ENCODE measurements at places on chromosomes 11 and 22.
A peak's percentile ranks its signal among the peaks of the same experiment; 100 is the strongest.

- no peak for DNase-seq
- no peaks in the 10 kb centered on the region for H3K36me3 ChIP-seq
- H3K4me1 ChIP-seq: no peaks in the 10 kb centered on the region
Observed at GRCh38 chr22:49713003-49713402, 114.7 kb downstream of the BRD1 start.

DNA sequence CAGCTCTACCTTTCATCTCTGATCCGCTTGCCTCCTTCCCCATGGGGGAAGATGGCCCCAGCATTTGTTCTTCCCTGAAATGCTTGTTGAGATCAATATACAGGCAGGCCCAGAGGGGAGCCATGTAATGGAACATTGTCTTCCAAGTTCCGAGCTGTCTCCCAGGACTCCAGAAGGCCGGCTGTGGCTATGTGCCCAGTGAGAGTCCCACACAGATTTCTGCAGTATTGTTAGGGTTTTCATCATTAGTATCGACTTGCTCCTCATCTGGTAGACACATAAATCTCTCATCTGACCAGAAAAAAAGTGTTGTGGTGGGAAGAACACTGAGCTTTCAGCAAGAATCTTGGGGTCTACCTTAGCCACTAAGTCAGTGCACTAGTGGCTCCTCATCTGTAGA lies 163.4 kb downstream of the TRIM29 start:
- H3K4me3 ChIP-seq: no peak overlapping the region
- no peak for DNase-seq
- no peaks in the 10 kb centered on the region for H3K4me1 ChIP-seq
- peaks cover 7% of the 10 kb centered on the region for H3K27me3 ChIP-seq
- no peak overlapping the region for H3K27ac ChIP-seq
- H3K36me3 ChIP-seq: no peaks in the 10 kb centered on the region

GRCh38 chr22:39463931-39464390 lies 7.1 kb downstream of the MGAT3 start:
- no peak for DNase-seq
- no peak overlapping the region for H3K27ac ChIP-seq
- H3K4me1 ChIP-seq: no peaks in the 10 kb centered on the region
- H3K4me3 ChIP-seq: no peak overlapping the region

GRCh38 chr11:114059984-114060391 lies 477 bp downstream of the ZBTB16 start:
- peak; percentile 26 for DNase-seq
- no peaks in the 10 kb centered on the region for H3K36me3 ChIP-seq
- H3K27ac ChIP-seq: no peak overlapping the region
- H3K4me3 ChIP-seq: peak overlapping the region; percentile 82

GRCh38 chr11:106381895-106382294 lies 304.4 kb downstream of the AASDHPPT start:
- no peak overlapping the region for H3K27ac ChIP-seq
- DNase-seq: no peak
- no peaks in the 10 kb centered on the region for H3K27me3 ChIP-seq
- no peaks in the 10 kb centered on the region for H3K4me1 ChIP-seq
- no peak overlapping the region for H3K4me3 ChIP-seq
- H3K36me3 ChIP-seq: no peaks in the 10 kb centered on the region

DNA sequence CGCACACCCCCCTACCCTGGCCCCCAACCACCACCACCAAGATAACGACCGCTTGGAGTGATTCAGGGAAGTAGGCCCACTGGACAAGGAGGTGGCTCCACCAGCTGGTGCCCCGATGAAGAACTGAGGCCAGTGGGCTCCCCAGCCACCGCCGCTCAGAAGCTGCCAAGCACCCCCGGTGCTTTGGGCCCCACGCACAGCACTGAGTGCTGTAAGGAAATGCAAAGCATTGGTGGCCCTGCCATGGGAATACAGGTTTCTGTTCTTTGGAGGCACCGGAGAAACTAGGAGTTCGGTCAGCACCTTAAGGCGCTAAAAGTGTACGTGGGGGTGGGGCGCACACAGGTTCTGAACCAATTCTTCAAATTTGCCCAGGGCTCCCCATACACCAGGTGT lies 664 bp upstream of the PRSS23 start:
- peaks cover 4% of the 10 kb centered on the region for H3K36me3 ChIP-seq
- no peak overlapping the region for H3K27ac ChIP-seq
- H3K27me3 ChIP-seq: peaks cover 79% of the 10 kb centered on the region
- no peak overlapping the region for H3K4me3 ChIP-seq
- H3K4me1 ChIP-seq: peaks cover 24% of the 10 kb centered on the region
- DNase-seq: no peak

GRCh38 chr11:30435488-30435887 lies 112.6 kb downstream of the ARL14EP start:
- no peaks in the 10 kb centered on the region for H3K4me1 ChIP-seq
- no peaks in the 10 kb centered on the region for H3K36me3 ChIP-seq
- no peak for DNase-seq
- H3K27ac ChIP-seq: no peak overlapping the region

DNA sequence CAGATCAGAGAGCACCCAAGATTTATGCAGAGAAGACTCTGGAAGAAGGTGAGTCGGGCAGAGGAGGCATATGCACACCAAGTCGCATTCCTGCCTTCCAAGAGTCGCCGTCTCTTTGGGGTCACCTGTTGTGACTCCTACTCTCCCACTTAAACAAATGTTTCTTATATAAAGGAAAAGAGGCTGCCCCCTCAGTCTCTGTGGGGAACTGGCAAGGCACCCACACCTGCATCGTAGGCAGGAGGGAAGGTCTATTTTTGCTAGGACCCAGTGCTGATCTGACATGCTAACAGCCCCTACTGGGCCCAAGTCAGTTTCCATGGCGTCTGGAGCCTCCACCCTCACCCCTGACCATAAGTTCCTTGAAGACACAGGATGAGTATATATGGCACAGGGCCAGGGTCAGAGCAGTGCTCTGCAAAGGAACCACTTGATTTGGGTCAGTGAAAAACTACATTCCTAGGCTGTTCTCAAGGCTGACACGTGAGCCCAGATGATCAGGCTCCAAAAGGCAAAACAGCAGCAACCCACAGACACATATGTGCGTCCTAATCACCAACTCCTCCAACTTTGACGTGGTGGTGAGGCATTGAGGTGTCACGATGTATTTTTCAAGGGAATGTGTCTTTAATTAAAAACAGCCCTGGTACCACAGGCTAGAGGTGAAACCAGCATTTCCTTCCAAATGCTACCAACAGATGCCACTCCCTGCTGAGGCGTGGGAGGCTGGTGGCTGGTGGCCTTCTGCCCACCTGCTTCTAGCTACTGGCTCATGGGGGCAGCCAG lies 55.6 kb upstream of the CSNK2A3 start:
- peaks cover 8% of the 10 kb centered on the region for H3K27me3 ChIP-seq
- H3K4me3 ChIP-seq: no peak overlapping the region
- no peaks in the 10 kb centered on the region for H3K36me3 ChIP-seq
- no peaks in the 10 kb centered on the region for H3K4me1 ChIP-seq
- no peak for DNase-seq
- no peak overlapping the region for H3K27ac ChIP-seq

DNA sequence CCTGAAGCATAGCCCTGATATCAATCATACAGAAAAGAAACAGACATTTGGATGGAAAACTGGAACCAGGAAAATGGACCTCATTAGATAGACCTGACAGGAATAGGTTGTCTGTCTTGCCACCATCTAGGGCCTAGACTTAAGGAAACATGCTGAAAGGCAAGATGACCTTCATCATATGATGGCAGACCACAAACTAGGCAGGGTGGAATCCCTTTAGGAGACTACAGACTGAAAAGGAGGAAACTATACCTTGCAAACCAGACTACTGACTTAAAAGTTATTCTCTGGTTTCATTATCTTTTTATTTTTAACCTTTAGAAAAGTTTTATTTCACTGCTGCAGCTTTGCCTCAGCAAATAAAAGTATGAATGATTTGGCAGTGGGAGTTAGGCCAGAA lies 20.3 kb downstream of the SBF2 start:
- H3K27me3 ChIP-seq: no peaks in the 10 kb centered on the region
- no peak overlapping the region for H3K27ac ChIP-seq
- DNase-seq: no peak
- peaks cover 5% of the 10 kb centered on the region for H3K36me3 ChIP-seq
- peaks cover 10% of the 10 kb centered on the region for H3K4me1 ChIP-seq
- no peak overlapping the region for H3K4me3 ChIP-seq

DNA sequence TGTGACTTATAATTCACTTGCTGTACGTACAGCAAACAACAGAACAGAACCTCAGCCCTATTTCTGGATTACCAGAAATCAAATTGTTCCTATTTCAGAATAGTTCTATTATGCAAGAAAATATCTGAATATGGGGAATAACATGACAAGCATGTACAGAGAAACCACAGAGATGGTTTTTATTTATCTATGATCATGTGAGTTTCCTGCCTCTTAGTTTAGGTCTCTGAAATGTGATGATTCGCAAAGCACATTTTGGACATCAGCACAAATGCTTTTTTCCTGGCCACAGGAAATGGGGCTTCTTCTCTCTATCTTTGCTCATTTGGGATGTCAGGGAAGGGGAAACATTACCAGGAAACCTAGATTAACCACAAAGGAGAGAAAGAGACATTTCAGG lies 266.7 kb upstream of the CTSC start:
- H3K27ac ChIP-seq: no peak overlapping the region

DNA sequence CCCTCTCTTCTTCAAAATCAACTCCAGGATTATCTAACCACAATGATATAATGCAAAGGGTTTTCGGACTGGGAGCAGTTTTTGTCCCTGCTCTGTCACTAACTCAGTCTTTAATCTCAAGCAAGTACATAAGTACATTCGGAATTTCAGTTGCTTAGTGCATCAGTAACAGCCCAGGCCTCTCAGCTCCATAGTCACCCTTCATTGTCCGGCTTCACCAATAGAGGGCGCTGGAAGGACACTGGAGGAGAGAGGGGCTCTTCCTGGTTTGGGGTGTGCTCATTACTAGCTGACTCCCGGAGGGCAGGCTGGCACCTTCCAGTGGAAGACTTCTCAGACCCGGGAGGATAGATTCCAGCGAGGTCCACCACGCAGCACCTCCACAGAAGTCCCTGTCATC lies 90.4 kb upstream of the PDGFD start:
- peaks cover 4% of the 10 kb centered on the region for H3K27me3 ChIP-seq
- no peak overlapping the region for H3K27ac ChIP-seq
- no peaks in the 10 kb centered on the region for H3K36me3 ChIP-seq
- H3K4me3 ChIP-seq: no peak overlapping the region
- DNase-seq: peak; percentile 1

DNA sequence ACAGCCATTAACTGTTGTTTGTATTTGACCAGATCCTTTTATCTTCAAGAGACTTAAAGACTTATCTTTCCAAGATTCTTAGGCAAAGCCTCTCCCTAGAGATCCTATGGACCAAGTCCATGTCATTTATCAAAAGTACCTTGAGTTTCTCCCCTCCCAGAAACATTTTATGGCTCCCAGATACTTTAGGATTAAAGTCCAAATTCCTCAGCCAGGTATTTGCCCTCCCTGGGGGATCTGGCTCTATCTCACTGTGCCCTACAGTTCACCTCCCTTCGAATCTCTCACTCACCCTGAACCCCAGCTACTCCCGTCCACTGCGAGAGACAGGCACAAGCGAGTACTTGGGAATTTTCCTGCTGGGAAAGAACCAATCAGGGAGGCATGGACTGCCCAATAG lies 11.9 kb downstream of the MS4A8 start:
- no peak for DNase-seq
- no peak overlapping the region for H3K27ac ChIP-seq
- no peaks in the 10 kb centered on the region for H3K36me3 ChIP-seq
- H3K27me3 ChIP-seq: peaks cover 7% of the 10 kb centered on the region
- H3K4me1 ChIP-seq: no peaks in the 10 kb centered on the region
- no peak overlapping the region for H3K4me3 ChIP-seq

DNA sequence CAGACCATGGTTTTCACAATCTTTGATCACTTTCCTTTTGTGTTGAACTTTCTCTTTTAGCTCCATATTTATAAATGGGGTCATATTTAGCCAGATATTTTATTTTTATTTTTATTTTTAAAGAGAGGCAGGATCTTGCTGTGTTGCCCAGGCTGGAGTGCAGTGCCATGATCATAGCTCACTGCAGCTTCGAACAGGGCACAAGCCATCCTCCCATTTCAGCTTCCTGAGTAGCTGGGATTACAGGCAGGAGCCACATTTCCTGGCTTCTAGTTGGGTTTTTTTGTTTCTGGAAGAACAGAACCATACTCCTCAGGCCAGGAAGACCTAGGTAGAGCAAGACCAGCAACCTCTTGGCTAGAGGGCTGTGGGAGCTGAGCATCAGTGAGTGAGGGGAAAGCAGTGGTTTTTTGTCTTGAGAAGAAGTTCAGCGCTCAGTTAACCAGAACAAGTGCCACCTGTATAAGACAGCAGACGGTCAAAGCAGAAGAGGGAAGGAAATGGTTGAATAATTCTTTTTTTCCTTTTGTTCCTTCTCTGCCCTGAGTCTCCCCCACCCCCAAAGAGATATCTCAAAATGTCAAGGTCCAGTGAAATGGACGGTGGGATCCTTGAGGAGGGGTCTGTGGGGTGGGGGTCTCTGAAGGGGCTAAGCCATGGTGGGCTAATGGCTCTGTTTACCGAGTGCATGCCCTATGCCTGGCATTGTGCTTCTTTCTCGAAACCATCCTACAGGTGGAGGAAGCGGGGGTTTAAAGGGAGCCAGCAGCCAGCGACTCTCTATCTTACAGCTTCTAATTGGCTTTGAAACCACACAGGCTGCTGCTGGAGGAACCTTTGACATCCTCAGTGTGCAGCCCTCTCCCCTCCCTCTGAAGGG lies 63.0 kb downstream of the PTPRJ start:
- peaks cover 40% of the 10 kb centered on the region for H3K4me1 ChIP-seq
- H3K4me3 ChIP-seq: peak overlapping the region; percentile 22

- DNase-seq: no peak
- no peaks in the 10 kb centered on the region for H3K27me3 ChIP-seq
- peaks cover 29% of the 10 kb centered on the region for H3K4me1 ChIP-seq
- H3K4me3 ChIP-seq: no peak overlapping the region
Observed at GRCh38 chr11:126263489-126263888, 5.2 kb downstream of the SRPRA start.

- H3K36me3 ChIP-seq: no peaks in the 10 kb centered on the region
- DNase-seq: no peak
- H3K27me3 ChIP-seq: peaks cover 24% of the 10 kb centered on the region
- no peak overlapping the region for H3K4me3 ChIP-seq
Observed at GRCh38 chr22:26235792-26236487, 66.7 kb downstream of the SEZ6L start.

GRCh38 chr11:9158898-9159391 lies 67.5 kb upstream of the SCUBE2 start:
- DNase-seq: no peak
- no peak overlapping the region for H3K4me3 ChIP-seq
- peak overlapping the region; percentile 83 for H3K27ac ChIP-seq
- H3K27me3 ChIP-seq: no peaks in the 10 kb centered on the region
- H3K4me1 ChIP-seq: peaks cover 25% of the 10 kb centered on the region

All from activated naive CD8-positive, alpha-beta T cell treated with anti-CD3 and anti-CD28 coated beads for 36 hours (primary cell).